KBM-7 (cell line): ENCODE measurements at places on chromosomes 12 and 14.

DNA sequence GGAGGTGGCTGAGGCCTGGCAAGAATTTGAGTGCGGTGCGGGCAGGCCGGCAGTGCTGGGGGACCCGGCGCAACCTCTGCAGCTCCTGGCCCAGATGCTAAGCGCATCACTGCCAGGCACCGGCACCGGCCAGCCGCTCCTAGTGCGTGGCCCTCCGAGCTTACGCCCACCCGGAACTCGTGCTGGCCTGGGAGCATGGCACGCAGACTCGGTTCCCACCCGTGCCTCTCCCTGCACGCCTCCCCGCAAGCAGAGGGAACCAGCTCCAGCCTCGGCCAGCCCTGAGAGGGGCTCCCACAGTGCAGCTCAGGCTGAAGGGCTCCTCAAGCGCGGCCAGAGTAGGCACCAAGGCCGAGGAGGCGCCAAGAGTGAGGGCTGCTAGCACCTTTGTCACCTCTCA is 63.7 kb downstream of the CCDC60 start:
- no peak for DNase-seq

GRCh38 chr12:103994235-103994634 is 28.6 kb downstream of the TDG start:
- DNase-seq, result no peak

DNA sequence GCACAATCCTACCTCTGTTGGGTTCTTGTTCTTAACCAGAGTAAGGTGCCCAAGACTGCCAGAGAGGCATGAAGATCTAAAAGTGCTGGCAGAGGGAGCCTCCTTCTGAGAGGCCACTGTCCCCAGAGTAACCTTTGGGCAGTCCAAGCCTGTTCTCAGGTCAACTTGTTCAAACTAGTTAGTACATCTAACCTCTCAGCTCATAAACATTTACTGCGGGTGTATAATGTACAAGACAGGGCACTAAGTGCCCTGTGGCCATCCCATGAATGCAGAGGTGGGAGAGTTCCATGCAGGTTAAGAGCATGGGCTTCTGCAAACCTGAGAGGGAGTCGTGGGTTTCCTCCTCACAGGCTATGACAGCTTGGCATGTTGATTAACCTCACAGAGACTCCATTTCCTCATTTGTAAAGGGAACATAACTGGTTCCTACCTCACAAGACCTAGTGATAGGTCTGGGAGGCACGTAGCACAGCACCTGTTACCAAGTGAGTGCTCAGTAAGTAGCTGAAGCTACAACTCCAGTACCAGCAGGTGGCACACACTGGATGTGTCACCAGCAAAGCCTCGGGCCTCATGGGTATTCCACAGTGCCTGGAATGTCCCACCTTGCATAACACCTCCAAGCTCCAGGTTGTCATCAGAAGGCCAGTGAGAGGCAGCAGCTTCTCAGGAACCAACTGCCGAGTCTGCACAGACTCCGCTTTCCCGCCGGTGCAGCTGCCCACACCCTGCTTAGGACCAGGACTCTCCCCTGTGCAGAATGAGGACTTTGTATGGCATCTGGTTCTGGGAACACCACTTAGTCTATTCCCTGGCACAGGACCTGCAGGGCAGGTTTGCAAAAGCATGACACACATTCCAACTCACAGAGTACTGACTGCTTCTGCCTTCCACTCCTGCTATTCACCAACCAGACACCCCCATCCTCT is 4.4 kb downstream of the VDR start:
- peak; percentile 50 for DNase-seq

- no peak for DNase-seq
These were observed 575.2 kb upstream of the MDGA2 start for GRCh38 chr14:48250575-48250974.

GRCh38 chr14:29016050-29016900 is 249.7 kb downstream of the FOXG1 start:
- peak; percentile 35 for DNase-seq

DNA sequence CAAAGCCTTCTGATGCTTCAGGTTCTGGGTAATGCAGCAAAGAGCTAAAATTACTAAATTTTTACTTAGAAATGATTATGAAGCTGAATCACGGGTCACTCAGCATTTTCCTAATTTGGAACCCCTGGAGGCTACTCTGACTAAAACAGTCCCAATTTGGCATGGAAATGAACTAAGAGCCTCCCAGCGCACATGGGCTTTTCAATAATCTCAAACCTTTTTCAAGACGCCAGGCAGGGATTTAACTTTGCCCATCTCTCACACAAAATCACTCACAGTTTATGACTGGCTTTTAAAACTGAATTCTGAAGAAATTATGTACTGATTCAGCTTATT is 68.3 kb downstream of the LLPH start:
- DNase-seq, result no peak

- DNase-seq, result no peak
These were observed 178.0 kb downstream of the FOXN3 start for GRCh38 chr14:89239023-89239422.

GRCh38 chr14:89521988-89522387 is 105.0 kb upstream of the FOXN3 start:
- no peak for DNase-seq

DNA sequence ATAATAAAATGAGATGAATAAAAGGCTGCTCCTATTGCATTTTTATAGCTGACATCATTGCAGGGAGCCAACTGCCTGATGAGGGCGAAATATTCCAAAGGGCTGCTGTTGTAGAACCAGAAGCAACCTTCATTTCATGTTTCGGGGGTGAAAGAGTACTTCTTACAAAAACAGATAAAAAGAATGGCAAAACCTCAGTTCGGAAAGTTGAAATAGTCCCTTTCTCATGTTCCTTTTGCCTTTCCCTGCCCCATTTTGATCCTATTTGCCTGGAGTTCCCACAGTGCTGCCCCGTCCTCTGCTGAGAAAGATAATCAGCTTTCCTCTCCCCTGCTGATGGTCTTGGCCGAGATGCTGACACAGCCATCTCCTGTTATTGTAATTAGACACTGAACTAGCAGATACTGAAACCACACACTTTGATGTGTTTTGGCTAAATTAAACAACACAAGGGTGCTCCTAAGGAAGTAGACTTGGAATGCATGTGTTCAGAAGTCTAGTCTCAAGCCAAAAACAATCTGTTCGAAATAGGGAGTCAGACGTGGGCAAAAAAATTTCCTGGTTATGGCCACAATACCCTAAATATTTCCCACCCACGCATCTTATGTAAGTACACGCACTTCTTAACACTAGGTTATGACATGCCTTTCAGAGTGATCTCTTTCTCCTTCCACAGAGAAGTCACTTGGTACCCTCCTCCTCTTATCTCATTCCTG is 117.2 kb downstream of the PPM1H start:
- DNase-seq, result peak; percentile 36

- DNase-seq, result no peak
These were observed 3.5 kb downstream of the CISTR start for GRCh38 chr12:53748072-53748840.

- DNase-seq, result no peak
These were observed 85.4 kb upstream of the DYNC1H1 start for GRCh38 chr14:101878822-101879528.
